ENCODE measurements at places on chromosomes 7 and 10.

DNA sequence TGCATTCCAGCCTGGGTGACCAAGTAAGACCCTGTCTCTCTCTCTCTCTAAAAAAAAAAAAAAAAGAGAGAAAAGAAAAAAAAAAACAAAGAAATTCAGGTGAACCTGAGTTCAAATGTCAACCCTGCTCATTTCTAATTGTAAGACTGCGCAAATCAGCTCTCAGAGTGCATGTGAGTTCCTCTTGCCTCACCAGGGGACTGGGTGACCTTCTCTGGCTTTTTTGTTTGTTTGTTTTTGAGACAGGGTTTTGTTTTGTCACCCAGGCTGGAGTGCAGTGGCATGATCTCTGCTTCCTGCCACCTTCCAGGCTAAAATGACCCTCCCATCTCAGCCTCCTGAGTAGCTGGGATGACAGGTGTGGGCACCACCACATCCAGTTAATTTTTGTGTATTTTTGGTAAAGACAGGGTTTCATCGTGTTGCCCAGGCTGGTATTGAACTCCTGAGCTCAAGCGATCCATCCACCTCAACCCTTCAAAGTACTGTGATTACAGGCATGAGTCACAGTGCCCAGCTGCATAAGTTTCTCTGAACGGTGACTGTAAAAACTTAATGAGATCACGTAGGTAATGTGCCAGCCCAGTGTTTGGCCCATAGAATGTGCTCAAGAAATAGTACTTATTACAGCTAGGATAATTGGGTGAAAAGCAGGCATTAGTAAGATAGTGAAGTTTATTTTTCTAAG lies 45.3 kb upstream of the BAMBI start:
- no peak for DNase-seq

GRCh38 chr10:125473143-125473793 lies 209.7 kb downstream of the TEX36 start:
- no peak for DNase-seq

- no peak for DNase-seq
Measured at GRCh38 chr10:124138883-124139348, 45.5 kb upstream of the CHST15 start.

DNA sequence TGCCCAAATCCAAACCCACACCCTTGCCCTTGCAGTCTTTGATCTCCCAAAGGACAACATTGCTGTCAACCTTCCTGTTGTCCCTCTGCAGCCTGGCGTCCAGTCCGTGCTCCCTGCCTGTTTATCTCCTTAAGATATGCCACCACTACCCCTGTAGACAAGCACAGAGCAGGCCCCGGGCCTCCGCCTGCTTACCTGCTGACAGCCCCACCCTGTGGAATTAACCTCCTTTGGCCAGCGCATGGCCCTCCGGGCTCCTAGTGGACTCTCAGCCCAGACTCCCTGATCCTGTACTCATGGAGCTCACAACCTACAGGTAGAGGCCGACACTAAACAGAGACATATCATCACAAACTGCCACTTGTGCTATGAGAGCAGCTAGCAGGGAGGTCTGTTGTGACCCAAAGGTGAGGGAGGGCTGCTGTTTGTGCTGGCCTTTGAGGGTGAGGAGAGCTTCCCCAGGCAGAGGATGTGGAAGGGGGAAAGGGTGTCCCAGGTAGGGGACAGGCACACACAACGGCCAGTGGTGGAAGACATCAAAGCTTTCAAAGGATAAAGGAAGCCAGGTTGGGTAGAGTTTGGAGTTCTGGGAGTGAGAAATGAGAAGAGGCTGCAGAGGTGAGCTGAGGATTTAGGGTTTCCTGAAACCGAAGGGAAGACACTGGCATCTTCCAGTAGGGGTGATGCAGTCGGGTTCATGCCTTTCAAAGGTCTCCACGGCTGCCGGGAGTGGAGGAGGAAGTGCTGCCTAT lies 174.5 kb upstream of the ZMIZ1 start:
- no peak for DNase-seq

DNA sequence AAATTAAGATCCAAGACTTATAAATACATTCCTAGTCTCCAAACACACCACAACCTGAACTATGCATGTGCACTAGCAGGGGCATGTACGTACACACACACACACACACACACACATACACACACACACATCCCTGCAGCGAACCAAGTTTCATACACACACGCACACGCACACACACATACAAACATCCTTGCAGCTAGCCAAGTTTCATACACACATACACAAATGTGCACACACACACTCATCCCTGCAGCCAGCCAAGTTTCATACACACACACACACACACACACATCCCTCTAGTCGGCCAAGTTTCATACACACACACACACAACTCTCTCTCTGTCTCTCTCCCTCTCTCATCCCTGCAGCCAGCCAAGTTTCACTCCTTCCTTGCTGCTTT lies 82.7 kb upstream of the WIPF3 start:
- DNase-seq: no peak

DNA sequence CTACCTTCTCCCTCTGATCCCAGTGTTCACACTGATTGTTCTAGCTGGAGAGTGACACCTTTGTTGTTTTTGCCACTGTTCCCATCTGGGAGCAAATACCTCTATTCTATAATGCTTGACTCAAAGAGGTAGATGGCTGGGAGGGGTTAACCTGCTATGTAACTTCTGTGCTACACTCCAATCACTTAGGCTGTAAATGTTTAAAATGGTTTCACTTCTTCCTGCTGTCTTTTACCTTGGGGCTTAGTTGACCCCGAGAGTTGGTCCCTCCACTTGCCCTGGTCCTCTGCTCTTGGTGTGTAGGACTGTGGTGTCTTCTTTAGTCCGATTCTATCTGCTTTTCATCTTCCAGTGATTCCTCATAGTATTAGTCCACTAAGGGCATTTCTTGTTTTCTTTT lies 22.3 kb downstream of the KLHDC10 start:
- peak; percentile 8 for DNase-seq

DNA sequence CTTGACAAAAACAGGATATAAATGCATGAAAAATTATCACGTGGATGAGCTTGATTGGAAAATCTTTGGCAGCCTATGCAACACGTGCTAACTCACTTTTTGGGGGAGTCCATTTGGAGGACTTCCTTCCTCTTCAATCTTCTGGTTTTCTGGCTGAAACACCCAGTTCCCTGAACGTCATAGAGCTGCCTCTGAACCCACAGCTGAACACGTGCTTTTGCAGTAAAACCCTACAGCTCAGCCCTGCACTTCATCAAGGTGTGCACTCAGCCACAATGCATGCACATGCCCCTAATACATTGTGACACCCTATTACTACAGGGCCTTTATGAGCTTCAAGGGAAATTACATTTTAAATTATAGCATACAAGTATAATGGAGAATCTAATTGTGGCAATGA lies 808.7 kb upstream of the AUTS2 start:
- DNase-seq: no peak

DNA sequence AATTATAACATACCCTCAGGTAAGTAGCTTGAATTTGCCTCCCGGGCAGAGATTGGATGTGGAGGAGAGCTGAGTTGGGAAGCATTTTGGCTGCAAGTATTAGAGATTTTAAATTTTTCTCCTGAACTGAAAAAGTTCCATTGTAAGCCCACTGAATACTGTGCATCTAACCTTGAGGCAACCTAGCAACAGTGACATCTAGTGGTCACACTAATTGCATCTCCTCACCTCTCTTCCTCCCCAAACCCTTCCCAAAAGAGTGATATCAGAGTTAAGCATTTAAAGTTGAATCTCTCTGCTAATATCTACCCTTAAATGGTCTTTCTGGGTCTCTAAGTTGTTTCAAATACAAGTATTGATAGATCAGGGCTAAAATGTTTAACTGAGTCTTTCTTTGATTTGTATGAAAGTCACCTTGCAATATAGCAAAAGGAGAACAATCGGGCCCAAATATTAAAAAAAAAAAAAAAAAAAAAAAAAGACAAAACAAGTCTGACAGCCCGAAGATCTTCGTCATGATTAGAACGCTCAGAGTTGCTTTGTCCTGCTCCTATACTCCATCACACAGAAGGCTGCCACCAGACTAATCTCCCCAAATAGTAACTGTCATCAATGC lies 40.4 kb upstream of the DLX5 start:
- peak; percentile 3 for DNase-seq

- no peak for DNase-seq
Measured at GRCh38 chr7:28774261-28774988, 183.7 kb downstream of the TRIL start.

DNA sequence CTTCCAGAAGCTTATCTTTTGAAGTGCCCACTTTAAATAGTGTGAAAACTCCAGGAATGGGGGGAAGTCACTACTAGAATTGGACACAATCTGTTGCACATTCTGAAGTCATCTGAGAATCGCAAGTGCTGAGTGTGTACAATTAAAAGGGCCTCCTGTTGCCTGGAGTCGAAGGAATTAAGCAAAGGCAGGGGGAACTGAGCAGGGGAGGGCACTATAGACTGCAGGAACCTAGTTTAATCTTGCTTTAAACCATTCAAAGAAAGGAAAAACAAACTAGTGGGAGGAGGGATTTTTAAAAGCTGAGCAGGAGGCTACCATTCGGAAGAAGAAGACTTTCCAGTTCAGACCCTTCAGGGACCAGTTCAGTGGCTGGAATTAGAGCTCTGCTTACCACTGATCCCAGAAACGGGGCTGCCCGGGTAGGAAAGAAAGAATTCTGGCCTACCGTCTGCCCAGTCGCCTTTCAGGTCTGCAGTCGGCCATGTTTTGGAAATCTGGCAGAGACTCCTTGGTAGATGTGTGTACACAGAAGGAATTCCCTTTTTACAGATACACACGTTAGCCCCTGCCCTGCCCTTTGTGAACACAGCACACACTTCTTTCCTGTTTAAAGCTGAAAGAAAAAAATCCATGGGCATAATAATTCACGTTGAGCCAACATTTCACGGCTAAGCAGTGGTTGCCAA lies 610.6 kb upstream of the FOXK1 start:
- DNase-seq: no peak

GRCh38 chr7:73436031-73436929 lies 2.7 kb downstream of the FZD9 start:
- DNase-seq: no peak

- no peak for DNase-seq
Measured at GRCh38 chr10:98910048-98910447, 325.6 kb downstream of the HPSE2 start.

DNA sequence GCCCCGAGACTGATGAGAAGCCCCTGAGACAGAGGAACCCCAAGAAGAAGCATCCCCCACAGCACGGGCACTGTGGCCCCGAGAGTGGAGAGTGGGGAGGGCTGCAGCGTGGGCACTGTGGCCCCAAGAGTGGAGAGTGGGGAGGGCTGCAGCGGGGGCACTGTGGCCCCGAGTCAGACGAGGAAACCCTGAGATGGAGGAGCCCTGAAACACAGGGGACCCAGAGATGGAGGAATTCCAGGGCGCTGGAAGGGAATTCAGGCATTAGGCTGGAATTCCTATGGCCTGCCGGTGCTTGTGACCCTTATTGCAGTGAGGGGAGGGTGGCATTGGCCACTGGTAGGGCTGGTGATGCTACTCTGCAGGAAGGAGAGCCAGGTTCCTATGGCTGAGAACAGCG lies 168.6 kb upstream of the SHH start:
- DNase-seq: no peak

- DNase-seq: no peak
Measured at GRCh38 chr7:128215281-128215680, 25.8 kb upstream of the LEP start.

- peak; percentile 49 for DNase-seq
Measured at GRCh38 chr10:117656385-117657367, 114.1 kb downstream of the EMX2 start.

DNA sequence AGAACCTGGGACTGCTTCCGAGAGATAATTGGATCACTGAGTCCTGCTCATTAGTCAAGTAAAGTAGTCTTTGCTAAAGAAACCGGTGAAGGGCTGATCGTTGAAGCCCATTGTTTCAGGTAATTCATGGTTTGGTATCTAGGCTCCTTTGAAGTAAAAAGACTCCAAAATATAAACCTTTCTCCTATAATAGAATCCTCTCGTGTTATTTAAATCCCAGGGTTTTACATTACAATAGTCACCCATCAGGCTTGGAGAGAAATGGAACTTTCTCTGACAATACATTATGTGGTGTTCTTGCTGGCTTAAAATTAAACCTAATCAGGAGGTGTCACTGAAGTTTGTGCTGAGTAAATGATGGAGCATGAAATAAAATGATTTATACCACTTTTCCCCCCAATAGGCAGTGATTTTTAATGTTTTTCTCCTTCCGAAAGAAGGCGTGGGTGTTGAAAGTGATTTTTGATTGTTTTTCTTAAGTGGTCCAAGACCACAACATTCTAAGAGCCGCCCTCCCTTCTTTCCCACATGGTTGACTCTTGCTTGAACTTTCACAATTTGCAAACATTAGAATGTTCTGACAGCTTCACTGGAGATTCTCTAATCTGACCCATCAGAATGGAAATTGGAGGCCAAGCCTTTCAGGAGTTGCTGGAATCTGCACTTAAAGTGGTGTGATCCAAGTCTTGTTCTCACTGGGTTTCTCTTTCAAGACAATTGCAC lies 44.2 kb downstream of the LRMDA start:
- DNase-seq: no peak

DNA sequence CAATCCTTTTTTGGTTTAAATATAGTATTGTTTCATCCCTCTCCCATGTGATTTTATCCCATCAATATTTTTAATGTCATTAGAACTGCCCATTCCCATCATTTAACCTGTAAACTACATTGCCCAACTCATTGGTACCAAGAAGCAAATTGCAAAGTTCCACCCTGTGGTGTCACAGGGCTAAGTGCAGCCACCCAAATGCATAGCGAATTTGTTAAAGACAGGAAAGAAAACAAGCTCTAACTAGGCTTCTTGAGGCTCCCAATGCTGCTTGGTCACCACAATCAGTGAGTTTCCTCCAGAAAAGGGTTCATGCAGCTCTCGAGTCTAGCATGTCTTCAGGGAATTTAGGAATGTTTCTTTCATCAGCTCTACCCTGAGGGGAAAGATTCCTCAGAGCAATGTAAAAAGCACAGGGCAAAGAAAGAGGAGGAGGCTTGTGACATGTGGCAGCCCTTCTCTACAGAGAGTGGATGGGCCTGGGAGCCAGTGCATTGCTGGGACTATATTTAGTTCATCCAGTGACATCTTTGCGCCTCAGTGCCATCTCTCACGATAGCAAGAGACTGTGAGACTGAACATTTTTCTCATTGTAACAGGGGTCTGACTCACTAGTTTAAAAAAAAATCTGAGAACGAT lies 58.1 kb downstream of the CAV1 start:
- no peak for DNase-seq

GRCh38 chr7:87083865-87084519 lies 24.5 kb upstream of the ELAPOR2 start:
- DNase-seq: no peak

GRCh38 chr7:150788474-150789269 lies 11.5 kb downstream of the TMEM176B start:
- no peak for DNase-seq
